ENCODE measurements at places on chromosomes 1 and 21. TPM values are rescaled to one million over a fixed set of nuclear protein-coding genes. Genes with fewer than 3 reads are reported as not detected.

DNA sequence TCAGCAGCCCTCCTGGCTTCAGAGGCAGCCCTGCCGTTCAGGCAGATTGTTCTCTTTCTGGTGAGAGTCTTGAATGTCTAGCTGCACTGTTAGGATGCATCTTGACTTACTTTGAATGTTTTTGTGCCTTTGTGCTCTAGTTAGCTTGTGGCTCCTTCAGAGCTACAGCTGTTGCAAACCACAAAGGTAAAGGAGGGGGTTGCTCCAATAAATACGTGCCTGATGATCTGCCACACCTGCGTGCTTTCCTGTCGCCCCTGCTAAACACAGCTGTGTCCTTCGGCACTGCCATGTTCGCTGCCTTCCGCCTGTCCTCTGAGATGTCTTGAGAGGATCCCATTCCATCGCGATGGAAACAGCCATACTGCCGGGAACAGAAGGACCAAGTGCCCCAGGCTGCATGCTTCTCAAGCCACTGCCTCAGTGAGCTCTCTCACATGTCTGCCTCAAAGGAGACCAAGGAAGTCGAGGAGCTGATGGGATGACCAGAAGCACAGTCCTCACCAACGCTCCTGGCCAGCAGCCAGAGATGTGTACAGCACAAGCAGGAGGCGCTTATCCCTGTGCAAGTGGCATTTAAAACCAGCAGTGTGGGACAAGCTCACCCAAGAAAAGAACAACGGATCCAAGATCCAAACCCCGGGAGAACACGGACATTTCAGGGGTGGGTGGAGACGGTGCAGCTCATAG lies 12.0 kb upstream of the SMIM12 start:
- no peak for DNase-seq

GRCh38 chr1:171863531-171863930 lies 22.2 kb downstream of the DNM3 start:
- DNase-seq: no peak

DNA sequence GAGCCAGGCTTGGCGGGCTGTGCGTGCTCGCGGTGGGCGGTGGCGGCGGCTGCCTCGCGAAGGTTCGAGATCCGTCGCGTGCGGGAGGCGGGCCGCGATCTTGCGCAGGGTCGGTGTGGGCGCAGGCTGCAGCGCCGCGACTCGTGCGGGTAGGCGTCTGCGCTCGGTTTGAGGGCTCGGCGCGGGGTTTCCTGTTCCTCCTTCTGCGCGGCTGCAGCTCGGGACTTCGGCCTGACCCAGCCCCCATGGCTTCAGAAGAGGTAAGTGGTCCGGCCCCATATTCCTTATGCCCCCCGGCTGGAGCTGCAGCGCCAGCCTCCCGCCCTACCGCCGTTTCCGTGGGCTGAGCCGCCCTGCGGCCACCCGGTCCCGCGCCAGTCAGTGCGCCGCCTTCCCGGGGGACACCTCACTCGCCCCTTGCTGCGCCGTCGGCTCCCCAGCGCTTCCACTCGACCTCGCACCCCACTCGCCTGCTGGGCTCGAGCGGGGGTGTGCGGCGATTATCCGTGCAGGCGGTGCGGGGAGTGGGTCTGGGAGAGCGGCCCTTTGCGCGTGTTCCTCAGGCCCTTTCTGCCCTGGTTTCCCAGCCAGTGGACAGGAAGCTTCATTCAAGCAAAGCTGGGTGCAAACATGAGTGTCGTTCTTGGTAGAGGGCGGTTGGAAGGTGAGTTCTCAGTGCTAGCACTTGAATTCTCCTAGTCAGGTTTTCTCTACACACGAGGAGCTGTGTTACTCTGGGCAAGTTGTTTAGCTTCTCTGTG lies at the start of gene CACYBP:
CACYBP (plus strand) TSS at position 12 of the 761 bp plus-strand sequence; CDS start at position 246, 234 bp downstream.
- peak; percentile 71 for DNase-seq

The PARP1 gene
- total RNA-seq: 37.0 TPM

The CCT3 gene
- 80.8 TPM for total RNA-seq

GRCh38 chr1:119083980-119084379 lies 56.5 kb downstream of the WARS2 start:
- DNase-seq: no peak

GRCh38 chr1:246417152-246417812 lies 89.8 kb downstream of the SMYD3 start:
- no peak for DNase-seq
